ENCODE measurements at places on chromosomes 7 and 10.

GRCh38 chr7:135828604-135829003 lies 80.0 kb upstream of the FAM180A start:
- no peak for DNase-seq

DNA sequence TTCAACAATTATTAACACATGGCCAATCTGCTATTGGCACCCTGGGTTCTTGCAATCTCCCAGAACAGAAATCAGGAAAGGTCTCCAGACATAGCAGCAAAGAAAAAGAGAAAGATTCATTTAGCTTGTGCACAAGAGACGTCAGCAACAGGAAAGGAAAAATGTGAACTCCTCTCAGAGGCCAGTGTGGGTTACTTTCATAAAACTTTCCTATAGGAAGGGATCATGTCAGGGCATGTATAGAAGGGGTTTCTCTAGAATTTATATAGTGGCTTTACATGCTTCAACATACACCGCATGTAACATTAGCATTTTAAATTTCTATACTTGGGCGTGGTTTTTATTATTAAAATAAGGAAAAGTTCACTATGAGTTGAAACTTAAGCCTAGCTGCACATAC lies 725.1 kb downstream of the SORCS1 start:
- no peak for DNase-seq

DNA sequence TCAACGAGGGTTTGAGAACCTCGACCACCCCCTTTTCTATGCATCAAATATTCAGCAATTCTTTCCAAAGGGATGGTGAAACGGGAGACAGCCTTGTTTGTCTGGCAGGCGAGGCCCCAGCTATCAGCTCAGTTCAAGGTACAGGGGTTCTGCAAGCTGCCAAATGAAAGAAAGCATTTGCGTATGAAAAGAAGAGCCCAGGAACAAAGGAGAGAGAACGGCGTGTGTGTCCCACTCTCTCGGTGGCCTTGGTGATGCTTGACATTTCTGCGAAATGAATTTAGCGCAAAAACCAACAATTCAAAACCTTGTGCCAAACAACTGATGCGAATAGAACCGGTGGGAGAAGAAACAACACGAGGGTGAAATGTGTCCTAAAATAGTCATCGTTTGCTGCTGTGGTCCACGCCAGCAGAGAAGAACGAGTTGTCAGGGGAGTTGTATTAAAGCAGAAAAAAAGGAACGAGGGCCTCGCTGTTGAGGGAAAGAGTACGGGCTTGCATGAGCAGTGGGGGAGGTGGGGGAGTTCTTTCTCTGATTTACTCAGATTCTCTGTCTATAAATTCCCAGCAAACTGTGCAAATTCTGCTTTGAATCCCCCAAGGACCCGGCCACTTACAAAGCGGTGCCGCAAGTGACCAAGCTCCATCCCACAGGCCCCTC lies 97.7 kb downstream of the TMEM130 start:
- DNase-seq = no peak

DNA sequence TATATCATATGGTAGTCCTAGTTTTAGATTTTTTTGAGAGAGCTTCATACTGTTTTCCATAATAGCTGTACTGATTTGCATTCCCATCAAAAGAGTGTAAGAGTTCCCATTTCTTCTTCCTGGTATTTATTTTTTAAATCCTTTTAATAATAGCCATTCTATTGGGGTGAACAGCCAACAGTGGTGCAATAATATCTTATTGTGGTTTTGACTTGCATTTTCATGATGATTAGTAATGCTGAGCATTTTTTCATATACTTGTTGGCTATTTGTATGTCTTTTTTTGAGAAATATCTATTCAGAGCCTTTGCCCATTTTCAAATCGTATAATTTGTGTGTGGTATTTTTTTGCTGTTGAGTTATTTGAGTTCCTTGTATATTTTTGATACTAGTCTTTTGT lies 167.4 kb downstream of the FZD1 start:
- DNase-seq = no peak

GRCh38 chr10:109647627-109648026 lies 275.7 kb downstream of the XPNPEP1 start:
- no peak for DNase-seq

DNA sequence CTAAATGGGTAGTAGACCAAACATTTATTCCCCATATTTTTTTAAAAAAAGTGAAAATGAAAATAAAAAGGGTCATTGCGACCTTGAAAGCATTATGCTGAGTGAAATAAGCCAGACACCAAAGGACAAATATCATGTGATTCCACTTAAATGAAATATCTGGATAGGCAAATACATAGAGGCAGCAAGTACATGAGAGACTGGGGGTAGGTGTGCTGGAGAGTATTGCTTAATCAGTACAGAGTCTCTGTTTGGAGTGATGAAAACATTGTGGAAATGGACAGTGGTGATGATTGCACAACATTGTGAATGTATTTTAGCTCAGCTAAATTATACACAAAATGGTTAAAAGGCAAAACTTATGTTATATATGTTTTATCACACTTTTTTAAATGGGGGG lies 169.4 kb downstream of the AKR1D1 start:
- DNase-seq = no peak

- DNase-seq = no peak
Observed at GRCh38 chr7:45365341-45365740, 207.8 kb downstream of the RAMP3 start.

DNA sequence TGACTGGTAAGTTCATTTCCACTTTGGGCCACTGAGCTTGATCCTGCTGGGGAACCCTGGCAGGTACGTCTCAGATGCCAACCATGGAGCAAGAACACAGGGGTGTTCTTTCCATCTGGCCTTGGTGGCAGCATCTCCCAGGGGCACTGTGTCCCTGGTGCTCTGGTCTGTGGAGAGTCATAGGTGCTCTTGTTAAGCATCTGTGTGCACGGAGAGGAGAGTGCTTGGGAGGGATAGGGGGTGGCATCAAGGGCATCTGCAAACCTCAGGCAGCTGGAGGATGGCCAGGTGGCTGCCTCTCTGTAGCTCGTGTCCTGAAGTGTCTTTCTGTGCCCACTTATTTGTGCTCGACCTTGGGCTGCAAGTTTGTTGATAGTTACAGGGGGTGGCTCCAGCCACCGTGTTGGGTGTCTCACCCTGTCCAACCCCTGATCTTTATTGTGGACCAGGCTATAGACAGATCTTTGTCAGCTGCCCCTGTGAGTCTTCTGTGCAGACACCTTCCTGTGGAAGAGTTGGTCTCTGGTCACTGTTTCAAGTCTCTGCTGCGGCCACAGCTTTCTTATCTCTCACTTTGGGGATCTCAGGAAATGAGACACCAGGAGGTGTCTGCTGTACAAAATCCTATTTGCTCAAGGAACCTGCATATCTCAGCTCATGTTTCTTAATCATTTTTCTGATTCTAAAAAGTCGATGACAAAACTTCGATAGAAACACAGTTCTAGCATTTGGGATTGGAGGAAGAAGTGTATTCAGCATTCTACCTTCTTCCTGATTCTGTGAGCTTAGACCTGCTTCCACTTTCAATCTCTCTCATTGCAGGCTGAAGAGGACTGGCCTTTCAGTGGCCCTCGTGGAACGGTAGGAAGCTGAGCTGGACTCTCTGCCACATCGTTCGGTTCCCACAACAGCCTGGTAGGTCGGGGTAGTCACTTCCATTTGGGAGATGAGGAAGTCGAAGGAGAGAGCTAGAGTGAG lies 17.2 kb upstream of the GIMAP8 start:
- DNase-seq = no peak

DNA sequence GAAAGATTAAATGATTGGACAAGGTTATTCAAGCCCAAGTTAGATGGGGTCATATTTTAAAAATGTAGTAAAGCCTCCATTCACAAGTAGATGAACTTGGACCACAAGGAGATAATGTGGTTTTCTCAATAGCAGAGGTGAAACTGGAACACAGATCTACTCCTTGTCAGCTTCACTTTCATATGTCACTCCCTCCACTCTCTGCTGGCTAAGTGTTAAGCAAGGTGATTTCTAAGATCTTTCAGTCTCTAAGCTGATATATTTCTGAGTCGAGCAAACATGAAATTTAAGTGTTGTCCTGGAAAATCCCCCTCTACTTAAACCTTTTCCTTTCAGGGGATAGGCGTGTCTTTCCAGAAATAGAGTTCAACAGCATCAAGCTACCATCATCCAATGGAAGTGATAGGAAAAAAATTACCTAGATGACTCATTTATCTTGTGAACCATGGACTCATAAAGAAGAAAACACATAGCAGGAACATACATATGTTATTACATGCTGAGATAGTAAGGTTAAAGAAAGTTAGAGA lies 275.0 kb downstream of the PTEN start:
- DNase-seq = no peak

GRCh38 chr10:92003258-92003657 lies 79.7 kb downstream of the BTAF1 start:
- no peak for DNase-seq

- no peak for DNase-seq
Observed at GRCh38 chr7:53604201-53604600, 568.8 kb downstream of the POM121L12 start.

DNA sequence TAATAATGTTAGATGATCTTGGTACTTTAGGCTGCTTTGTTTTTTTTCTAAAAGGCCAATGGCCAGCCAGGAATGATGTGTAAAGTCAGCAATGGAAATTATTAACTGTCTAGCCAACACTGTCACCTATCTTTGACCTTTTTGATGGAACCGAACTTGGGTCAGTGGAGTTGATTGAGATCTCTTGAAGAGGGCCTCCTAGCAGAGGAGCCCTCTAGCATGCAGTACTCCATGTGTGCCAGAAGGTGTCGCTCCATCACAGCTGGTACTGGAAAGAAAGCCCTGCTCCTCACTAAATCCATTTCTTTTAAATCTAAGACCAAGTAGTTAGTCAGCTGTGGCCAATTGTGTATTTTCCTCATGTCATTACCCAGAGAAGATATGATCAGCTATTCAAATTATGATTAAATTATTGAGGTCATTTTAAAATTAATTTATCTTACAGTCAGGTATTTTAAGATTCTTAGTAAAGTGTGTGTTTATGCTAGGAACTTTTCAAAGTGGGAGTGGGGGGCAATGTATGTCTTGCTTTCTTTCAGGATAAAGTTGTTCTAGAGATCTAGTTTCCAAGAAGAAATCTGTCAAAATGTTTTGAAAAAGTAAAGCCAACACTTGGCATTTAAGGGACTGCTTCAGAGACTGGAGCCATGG lies 33.1 kb upstream of the CROT start:
- no peak for DNase-seq

GRCh38 chr7:17289074-17289645 lies 9.3 kb upstream of the AHR start:
- DNase-seq = no peak

GRCh38 chr10:35774109-35774508 lies 132.0 kb upstream of the FZD8 start:
- DNase-seq = no peak

DNA sequence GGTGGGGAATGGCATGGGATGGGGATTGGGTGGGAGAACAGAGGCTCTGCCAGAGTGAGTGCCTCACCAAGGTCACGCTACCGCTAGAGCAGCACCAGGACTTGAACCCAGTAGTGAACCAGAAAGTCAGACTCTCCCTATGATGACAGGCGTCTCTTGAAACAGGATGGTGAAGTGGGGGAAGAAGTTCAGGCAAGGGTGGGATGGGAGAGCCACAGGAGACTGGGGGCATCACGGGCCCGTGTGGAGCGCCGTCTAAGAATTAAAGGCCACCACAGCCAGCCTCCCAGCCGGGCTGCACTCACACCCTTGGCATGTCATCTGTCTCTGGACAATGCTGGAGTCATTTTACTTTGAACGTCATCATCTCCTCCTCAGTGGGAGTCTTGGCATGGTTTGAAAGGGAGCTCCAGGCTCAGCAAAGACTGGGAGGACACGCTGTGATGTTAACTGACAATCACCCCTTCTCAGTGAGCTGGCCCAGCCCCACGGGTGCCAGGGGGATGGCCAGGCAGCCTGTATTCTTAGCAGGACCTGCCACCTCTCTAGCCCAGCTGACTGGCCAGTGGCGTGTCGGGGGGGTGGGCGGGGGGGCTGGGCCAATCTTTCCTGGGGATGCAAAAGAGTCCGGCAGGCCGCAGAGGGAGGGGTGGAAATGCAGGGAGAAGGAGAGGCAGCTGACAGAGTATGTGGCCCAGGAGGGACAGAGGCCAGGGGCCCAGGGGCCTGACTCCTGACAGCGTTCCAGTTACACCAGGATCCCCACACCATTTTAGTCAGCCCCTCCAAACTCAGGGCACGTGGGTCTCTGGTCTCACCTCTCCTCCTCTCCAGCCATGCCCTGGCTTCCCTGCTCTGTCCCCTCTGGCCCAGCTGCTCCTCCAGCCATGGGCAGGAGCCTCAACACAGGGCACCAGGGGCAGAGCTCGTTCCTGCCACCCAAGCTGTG lies 96.2 kb downstream of the VOPP1 start:
- DNase-seq = no peak

DNA sequence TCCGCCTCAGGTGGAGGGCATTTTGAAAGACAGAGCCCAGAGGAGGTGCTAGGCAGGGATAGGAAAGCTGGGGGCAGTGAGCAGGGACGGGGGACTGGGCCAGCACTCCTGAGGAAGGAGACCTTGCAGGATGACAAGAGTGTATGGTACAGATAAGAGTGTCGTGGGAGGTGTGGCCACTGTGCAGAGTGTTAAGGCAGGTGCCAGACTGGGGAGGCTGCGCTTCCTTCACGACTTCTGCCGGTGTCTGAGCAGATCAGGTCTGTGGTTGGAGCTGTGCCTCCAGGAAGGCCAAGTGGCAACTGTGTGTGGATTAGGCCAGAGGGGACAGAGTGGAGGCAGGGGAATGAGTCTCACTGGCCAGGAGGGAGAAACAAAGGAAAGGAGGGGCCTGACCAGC lies 161.7 kb downstream of the HIBADH start:
- no peak for DNase-seq

GRCh38 chr7:117123311-117123926 lies 170.1 kb downstream of the ST7 start:
- DNase-seq = no peak

- DNase-seq = no peak
Observed at GRCh38 chr7:148598351-148598750, 7.8 kb downstream of the C7orf33 start.

DNA sequence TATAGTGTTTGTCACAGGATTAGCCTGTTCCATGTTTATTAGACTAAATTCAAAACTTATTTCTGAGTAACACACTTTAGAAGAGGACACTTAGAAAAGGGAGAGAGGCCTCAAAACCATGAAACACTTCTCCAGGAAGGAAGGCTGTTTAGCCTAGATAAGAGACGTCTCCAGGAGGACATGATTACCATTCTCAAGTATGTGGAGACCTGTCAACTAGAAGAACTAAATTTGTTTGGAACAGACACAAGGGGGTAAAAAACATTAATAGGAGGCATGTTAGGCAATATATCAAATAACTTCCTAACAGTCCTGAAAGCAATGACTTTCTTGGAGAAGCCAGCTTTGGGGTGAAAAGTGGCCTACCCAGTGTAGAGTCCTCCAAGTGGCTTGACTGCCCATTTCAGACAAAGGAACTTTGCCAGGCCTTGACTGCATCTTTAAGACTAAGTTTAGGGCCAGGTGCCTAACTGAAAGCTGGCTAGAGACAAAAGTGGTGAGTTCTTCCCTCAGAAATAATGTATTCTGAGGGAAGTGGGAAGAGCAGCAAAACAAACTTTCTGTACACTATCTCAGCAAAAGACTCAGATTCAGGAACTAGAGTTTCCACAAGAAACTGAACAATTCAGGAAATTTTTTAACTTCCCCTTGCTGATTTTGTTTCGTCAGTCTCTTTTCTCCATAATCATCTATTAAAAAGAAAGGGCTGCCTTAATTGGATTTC lies 11.8 kb downstream of the NCOA4 start:
- DNase-seq = no peak
